Activated CD8-positive, alpha-beta T cell treated with anti-CD3 and anti-CD28 coated beads, Interleukin-2, amount 10 ng/mL, durations not matched to agents 7 days and 5 days (primary cell): ENCODE measurements at places on chromosomes 1 and 21.

- DNase-seq: no peak
Observed at GRCh38 chr1:12011998-12012397, 7.3 kb upstream of the MIIP start.

DNA sequence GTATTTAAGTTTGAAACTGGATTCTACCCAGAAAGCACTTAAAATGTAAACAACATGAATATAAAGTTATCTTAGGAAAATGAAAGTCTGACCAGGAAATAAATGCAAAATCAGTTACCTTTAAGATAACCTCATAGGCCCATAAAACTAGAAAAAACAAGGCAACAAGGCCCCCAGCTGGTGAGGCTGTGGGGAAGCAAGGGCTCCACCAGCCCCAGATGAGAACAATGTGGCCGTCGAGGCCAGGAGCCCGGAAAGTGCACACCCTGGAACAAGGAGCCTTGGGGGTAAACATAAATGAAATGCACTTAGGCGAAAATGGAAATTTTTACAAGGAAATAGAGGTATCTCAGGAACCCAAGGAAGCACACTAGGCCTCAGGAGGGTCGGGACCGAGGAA lies 37.9 kb upstream of the BMP8B start:
- DNase-seq: no peak

- no peak for DNase-seq
Observed at GRCh38 chr1:202578565-202578964, 131.7 kb downstream of the SYT2 start.

GRCh38 chr1:43930168-43930948 lies 3.2 kb upstream of the ARTN start:
- peak; percentile 34 for DNase-seq

DNA sequence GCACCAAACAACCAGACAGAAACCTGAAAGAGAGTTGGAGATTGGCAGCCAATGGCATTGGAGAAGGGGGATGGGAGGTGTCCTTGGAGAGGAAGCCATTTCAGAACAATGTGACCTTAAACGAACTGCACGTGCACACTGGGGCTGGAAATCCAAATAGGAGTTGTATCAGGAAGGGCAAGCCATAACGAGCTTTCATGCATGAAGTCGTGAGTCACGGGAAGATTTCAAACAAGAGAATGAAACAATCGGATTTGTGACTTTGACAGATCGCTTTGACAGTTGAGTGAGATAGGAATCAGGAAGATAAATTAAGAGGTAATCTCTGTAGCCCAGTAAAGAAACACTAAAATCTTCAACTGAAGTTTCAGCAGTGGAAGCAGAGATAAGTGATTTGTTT lies 445.8 kb upstream of the ZP4 start:
- no peak for DNase-seq

GRCh38 chr1:91712981-91713841 lies 172.7 kb downstream of the TGFBR3 start:
- peak; percentile 32 for DNase-seq

GRCh38 chr1:65277605-65278347 lies 31.6 kb upstream of the DNAJC6 start:
- no peak for DNase-seq

- no peak for DNase-seq
Observed at GRCh38 chr1:156106624-156107488, 7.7 kb upstream of the LMNA start.

GRCh38 chr1:29543586-29543985 lies 307.3 kb downstream of the PTPRU start:
- DNase-seq: no peak

DNA sequence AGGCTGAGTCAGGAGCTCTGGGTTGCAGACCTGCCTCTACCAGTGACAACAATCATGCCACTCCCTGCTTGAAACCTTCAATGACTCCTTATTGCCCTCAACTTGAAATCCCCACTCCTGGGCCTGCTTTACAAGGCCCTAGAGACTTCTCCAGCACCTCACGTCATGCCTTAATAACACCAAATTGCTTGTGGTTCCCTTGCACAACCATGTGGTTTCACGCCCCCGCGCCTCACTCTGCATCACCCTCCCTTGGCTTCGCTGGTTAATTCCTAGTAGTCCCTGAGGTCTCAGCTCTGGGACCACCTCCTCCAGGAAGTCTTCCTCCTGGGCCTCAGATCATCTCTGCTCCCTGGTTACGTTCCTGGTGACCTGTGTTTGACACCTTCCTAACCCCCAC lies 33.0 kb downstream of the EPHA2 start:
- DNase-seq: no peak

GRCh38 chr1:53047737-53048736 lies 14.0 kb upstream of the PODN start:
- no peak for DNase-seq

DNA sequence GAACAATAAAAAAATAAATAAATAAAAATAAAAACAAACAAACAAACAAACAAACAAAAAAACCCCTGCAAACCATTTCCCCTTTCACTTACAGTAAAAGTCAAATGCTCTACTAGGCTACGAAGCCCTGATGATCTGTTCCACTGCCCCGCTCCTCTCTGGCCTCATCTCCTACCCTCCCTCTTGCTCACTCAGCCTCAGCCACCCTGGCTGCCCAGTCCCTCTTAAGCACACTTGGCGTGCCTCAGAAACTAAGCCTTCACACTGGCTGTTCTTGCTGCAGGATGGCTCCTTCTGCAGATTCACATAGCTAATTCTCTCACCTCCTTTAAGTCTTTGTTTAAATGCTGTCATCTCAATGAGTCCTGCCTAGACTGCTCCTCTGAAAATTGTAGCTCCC lies 30.8 kb upstream of the UHMK1 start:
- no peak for DNase-seq

DNA sequence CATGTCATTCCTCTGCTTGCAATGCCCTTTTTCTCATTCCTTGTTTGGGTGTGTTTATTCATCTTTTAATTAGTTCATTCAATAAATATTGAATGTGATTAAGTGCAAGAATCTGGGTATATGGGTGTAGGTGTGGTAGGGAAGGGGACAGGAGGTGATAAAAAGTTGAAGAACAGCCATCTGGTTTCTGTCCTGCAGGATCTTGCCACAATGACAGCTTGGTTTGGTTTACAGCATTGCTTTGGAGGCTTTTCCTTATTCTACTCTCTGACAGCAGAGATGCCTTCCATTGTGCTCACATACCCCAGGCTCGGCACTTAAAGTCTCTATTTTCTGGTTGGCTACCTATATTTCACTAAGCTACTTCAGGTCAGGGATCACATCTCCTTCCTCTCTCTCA lies 3.0 kb upstream of the REG4 start:
- no peak for DNase-seq

- no peak for DNase-seq
Observed at GRCh38 chr1:221598122-221598521, 143.8 kb downstream of the DUSP10 start.

- no peak for DNase-seq
Observed at GRCh38 chr1:235632506-235633401, 16.8 kb downstream of the GNG4 start.

DNA sequence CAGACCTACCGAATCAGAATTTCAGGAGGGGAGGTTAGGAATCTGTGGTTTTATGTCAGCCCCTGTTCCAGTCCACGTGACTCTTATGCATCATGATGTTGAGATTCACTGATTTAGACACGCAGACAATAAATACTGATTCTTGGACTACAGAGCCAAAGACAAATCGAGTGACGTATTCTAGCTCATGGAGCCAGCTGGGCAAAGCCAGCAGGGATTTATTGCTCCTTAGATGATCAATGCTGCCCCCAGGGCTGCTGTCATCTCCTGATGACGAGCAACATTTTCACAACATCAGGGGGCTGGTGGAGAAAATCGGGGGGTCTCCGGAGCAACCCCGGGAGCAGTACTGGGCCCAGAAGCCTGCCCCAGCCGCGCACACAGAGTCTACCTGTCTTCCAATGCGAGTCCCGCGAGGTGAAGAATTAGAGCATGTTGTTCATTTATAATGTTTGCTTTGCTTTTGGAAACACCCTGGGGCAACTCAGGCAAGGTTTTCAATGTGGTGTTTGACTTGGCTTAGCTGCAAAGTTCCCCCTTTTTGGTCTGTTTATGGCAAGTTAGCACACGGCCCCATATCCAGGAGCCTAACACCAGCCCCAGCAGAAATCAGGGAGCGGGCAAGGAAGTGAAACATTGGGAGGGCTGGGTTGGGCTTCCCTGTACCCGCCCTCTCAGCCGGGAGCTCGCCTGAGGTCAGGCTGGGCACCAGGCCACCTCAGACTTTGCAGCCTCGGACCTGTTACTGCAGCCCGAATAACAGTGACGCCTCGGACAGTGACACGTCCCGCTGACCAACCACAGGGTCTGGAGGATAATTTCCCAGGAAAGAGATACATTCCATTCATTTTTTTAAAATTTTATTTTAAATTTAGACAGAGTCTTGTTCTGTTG lies 19.9 kb upstream of the CLDN14 start:
- DNase-seq: no peak

- no peak for DNase-seq
Observed at GRCh38 chr1:19511116-19511515, 25.8 kb upstream of the CAPZB start.

GRCh38 chr21:27586986-27587385 lies 620.1 kb upstream of the ADAMTS5 start:
- DNase-seq: no peak

GRCh38 chr21:42308161-42308913 lies 6.9 kb downstream of the TFF3 start:
- no peak for DNase-seq

- no peak for DNase-seq
Observed at GRCh38 chr1:188241629-188242028, 1412.9 kb downstream of the PLA2G4A start.

DNA sequence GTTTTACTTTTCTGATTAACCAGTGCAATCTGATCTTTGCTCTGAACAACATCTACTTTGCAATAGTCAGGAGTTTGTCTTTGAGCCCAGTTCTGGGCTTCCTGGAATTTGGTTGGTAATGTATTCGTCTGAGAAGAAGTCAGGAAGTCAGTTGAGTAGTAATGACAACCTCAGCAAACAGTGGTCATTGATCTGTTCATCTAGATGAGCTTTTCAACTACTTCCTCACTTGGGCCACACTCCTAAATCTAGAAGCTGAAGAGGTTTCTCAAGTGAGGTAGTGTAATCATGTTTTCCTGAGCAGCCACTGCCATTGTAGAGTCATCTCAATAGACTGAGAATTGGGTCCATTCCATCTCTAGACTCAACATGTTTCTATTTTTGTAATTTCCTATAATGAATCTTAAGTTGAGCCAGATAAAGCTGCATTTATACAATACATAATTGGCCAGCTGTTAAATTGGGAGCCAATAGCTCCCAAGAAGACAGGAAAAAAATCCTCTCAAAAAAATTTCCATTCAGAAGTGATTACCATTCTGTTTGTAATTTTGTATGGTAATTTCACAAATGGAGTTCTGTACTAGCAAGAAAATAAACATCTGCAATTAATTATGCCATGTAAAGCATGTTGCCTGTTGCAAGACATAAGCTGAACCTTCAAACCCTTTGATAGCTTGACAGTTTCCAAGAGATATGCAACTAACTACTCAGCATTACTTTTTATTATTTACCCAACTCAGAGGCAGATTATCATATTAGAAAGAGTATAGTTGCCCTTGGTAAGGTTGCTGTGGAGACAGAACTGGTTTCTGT lies 49.6 kb downstream of the WDR64 start:
- DNase-seq: no peak

- no peak for DNase-seq
Observed at GRCh38 chr1:204080163-204080903, 7.4 kb downstream of the SOX13 start.

DNA sequence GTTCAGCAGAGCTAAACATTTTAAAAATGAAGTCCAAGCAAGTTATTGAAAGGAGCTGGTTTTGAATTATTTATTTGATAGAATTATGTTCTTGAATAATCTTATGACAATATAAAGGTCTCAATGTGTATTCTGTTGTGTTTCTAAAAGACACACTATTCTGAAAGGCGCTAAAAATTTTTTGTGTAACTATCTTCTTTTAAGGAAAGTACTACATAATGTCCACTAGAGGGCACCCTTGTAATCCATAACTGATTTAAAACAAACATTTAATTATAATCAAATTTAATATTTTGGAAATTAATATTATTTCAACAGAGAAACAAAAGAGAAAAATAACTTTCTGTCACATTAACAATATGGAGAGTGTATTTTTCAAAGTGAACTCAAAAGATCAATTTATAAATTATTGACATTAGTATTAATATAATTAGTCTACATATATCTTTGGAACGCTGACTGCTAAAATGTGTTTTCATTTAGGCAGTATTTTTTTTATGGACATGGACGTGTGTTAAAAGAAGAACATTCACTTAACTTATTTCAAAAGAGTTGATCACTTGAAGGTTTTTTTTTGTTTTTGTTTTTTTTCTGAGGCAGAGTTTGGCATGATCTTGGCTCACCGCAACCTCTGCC lies 248.4 kb downstream of the DENND1B start:
- DNase-seq: no peak

- no peak for DNase-seq
Observed at GRCh38 chr1:117555806-117556205, 50.0 kb upstream of the TENT5C start.

GRCh38 chr21:36759348-36760083 lies 60.6 kb downstream of the SIM2 start:
- DNase-seq: peak; percentile 27

GRCh38 chr1:103561643-103562395 lies 9.6 kb upstream of the AMY2B start:
- DNase-seq: no peak

DNA sequence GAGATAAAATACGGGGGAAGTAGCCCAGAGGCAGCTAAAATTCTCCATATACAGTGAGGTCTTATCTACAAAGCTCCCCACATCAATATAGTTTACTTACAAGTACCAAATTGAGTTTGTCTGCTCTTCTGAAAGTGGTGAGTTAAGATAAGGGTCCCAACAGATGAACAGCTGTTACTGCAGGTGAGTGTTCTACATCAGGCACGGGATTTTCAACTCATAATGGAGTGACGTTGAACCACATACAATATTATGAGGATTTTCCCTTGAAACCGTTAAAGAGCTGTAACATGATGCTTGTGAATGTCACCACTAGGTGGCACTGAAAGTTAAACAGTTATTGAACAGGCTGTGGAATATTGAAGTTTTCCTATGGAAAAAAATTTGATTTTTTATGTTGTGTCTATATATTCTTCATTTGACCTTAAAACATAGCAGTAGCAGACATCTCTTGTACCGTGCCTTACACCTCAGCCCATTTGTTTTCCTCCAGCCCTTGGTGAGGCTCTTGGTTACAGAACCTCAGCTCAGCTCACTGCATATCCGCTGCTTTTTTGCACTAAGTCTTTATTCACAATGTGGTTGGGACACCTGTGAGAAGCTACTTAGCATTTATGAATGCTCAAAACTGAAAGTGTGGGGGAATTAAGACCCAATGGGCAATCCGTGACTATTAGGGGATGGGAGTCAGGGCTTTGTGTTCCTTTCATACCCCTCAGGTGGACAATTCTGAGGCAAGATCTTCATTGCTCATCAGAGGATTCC lies 23.2 kb downstream of the CD1D start:
- DNase-seq: peak; percentile 32

DNA sequence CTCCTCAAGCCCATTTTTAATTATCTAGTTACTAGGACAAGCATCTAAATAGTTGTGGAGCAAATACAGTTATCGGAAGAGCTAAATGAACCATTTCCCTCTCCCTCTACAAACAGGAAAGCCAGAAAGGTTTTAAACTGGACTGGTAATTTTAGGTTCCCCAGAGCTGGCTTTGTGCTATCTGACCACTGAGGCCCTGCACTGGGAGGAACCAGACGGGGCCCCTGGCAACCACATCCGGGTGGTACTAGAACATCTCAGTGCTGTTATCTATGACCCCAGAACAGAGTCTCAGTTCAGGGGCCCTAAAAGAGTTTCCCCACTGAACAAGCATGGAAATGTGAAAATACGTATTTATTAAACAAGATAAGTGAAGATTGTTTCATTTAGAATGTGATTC lies 7.7 kb upstream of the RSPH1 start:
- DNase-seq: peak; percentile 56

- DNase-seq: no peak
Observed at GRCh38 chr1:86858524-86859261, 55.2 kb downstream of the SELENOF start.
